Gastrocnemius medialis (tissue), 4 donors: ENCODE measurements at places on chromosomes 1 and 21.

DNA sequence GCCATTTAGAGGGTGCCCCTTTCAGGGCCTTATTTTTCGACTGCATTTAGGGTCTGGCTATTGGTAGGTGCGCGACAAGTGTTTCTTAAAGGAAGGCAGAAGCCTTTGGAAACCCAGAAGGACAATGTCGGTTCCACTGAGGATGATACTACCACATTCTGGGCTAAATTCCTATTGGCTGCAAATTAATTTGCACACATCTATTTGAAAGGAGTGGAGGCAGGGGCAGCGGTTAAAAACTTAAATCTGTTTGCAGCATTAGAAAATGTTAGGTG is 1.1 kb downstream of the PATJ start:
- DNase-seq: no peak

- no peak for DNase-seq
Measured at GRCh38 chr1:218301217-218301616, 16.1 kb downstream of the RRP15 start.

DNA sequence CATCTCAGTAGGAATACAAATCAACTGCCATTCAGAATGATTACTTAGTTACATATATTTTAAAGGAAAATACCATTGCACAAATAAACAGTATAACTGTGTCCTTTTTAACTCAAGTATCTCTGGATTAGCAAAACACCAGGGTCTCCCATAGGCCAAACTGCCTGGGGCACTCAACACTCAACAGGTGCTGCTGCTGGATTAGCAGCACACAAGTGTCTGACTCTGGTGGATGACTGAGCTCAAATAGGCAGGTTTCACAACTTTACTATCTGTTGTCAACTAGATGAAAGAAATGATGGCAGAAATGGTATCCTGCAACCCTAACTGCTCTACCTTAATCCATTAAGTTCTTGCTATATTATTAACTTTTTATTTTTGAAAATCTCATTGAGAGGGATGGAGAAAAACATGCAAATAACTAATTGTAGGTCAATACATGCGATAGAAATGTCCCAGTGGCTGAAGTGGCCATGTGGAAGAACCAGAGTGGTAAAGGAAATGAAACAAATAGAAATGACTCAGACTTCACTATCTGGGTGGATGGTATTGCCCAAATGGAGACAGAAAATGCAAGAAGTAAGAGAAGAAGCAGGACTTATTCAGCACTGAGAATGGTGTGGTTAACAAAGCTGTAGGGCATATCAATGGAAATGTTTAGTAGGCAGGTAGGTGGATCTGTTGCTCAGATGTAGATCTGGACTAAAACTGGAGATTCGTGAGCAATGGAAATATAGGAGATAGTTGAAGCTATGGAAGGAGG is 90.8 kb upstream of the CCDC190 start:
- DNase-seq: no peak

GRCh38 chr21:34351786-34352241 is 12.0 kb upstream of the KCNE2 start:
- DNase-seq: peak; percentile 39

DNA sequence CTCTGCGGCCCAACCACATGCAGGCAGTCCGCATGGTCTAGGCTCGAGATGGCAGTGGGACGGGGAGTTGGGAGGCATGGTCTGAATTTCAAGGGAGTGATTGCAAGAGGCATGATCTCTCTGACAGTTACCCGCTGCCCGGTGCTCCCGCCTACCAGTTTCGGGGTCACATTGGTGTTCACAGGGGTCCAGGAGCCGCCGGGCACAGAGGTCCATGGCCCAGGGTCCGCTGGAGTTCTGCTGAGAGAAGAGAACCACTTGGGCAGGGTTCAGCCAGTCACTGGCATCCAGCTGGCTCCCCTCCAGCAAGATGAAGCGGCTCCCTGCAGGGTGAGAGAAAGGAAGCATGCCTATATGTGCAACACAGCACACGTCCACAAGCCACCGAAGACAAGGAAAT is 141.3 kb downstream of the ASTN1 start:
- DNase-seq: no peak
